ENCODE measurements at places on chromosomes 5 and 9.
A peak's percentile ranks its signal among the peaks of the same experiment; 100 is the strongest.

DNA sequence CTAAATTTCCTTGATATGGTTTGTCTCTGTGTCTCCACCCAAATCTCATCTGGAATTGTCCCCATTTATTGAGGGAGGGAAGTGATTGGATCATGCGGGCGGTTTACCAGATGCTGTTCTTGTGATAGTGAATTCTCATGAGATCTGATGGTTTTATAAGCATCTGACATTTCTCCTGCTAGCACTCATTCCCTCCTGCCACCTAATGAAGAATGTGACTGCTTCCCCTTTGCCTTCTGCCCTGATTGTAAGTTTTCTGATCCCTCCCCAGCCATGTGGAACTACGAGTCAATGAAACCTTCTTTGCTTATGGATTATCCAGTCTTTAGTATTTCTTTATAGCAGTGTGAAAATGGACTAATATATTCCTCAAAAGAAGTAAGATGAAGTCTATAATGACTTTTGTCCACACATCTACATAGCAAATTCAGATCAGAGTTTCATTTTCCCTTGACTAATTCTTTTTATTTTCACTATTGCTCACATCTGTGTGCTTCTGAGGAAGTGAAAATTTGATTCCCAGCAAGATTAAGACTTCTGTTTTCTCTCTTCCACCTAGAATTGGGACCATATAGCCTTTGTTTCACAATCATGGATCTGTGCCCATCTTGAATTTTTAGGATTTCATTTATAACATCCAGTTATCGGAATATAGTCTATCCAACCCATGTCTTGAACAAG is 393.5 kb downstream of the DMAC1 start:
- no peak for DNase-seq

DNA sequence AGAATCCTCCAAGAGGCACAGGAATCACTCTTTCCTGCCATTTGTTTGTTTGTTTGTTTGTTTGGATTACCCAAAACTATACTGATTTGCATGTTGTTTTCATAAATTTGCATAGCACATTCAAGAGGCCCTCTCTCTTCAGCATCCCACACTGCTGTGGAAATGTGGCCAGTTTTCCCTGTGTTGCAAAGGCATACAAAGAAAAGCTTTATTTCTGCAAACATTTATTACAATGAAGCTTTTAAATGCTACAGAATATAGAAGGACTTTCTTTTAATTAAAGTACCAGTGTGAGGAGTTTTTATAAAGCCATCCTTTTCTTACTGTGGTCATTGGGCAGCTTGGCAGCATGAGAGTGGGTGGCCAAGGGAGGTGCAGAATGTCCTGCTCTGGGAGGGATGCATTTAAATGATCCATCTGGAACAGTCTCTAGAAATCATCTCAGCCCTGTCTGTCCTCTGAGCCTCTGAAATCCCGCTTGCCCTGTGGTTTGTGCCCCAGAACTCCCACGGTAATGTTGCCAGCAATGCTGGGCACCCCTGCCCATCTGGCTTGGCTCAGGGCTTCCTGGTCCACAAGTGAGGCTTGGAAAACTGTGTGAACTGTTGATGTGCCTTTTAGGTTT is 356.8 kb upstream of the KIF2A start:
- no peak for DNase-seq

DNA sequence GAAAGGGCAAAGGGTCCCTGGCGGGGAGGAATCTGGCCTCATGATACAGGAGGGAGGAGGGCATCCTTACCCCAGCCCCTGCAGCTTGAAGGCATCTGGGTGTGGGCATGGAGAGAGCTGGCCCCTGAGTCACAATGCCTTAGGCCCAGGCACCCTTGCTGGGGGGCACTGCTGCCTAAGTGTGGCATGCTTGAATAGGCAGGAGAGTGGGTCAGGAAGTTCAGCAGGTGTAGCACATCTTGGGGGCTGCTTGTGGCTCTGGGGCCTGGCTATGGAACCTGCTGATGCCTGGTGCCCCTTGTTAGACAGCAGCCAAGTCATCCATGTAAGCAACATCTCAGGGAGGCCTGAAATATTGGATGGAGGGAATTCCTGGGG is 63.1 kb downstream of the HSPA4 start:
- DNase-seq, result no peak

DNA sequence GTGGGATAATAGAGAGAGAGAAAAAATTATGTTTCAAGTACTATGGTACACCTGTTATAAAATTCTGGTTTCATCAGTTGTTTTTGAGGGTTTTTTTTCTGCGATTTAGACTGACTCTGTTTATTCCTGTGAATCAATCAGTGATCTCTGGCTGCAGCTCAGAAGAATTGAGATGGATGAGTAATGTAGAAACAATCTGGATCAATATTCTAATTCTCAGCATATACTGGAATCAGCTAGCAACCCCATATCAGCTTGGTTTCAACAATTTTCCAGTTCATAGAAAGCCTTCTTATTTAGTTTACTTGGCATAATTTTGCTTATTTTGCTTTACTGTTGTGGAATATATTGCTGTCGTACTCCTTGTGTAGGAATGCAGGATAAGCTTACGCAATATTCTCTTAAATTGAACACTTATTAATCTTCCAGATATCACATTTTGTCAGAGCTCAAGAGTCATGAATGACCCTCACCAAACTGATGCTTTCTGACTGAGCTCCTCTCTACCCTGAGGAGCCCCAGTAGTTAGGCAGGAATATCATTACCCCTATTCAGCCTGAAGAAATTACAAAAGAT is 42.9 kb downstream of the SHC3 start:
- DNase-seq, result no peak

- no peak for DNase-seq
These were observed 66.0 kb upstream of the ZFAND5 start for GRCh38 chr9:72431036-72431435.

- DNase-seq, result no peak
These were observed 202.9 kb downstream of the GADD45G start for GRCh38 chr9:89807682-89808075.

DNA sequence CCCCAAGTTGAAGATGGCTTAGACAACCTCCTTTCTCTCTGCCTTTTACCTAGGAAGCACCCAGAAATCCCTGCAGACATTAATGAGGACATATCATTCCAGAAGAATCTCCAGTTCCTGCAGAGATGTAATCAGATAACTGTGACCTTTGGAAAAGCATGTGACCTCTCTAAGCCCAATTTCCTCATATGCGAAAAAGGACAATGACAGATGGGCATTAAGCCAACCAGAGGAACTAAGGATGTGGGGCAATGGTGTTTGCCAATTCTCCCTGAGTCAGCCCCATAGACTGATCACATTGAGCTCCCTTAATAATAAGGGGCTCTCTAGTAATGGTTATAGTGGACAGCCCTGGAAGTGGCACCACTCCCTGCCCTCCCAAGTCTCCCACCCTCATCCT is 10.1 kb upstream of the FOXI1 start:
- no peak for DNase-seq

GRCh38 chr5:96627792-96628398 is 34.3 kb upstream of the CAST start:
- peak; percentile 25 for DNase-seq

DNA sequence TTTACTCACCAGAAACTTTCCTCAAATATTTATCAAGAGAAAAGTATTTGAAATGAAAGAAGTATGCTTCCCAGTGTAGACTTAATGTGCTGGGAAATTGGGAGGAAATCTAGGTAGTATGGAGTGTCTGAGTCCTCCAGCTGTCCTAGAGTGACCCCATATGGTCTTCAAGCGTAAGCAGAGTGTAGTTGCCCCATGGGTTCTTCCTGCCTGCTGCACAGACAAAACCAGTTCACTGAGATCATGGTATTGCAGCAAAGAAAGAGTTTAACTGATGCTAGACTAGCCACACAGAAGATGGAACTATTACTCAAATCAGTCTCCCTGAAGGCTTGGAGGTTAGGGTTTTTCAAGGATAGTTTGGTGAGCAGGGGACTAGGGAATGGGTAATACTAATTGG is 114.9 kb upstream of the PRLR start:
- no peak for DNase-seq

- DNase-seq, result peak; percentile 40
These were observed 724 bp downstream of the PRRC2B start for GRCh38 chr9:131394464-131395156.

DNA sequence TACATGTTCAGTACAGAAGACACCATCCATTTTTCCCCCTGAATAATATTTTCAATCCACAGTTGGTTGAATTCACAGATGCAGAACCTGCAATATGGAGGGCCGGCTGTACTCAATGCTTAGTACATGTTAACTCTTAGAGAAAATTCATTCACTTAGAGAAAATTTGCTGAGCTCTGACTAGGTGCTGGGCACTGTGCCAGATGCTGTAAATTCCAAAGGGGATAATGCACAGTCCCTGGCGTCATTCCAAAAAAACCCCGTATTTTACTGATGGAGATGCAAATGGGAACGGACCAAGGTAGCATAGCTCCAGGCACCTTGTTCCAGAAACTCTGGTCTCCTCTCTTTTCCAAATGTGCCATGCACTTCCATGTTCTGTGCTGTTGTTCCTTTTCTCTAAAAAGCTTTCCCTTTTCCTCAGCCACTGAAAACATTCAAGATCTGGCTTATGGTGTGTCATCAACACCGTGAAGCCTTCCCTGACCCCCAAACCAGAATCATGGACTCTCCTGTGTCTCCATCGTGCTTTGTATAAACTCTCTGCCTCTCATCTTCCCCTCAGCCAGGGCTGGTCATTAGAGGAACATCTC is 55.7 kb upstream of the COL15A1 start:
- DNase-seq, result no peak

DNA sequence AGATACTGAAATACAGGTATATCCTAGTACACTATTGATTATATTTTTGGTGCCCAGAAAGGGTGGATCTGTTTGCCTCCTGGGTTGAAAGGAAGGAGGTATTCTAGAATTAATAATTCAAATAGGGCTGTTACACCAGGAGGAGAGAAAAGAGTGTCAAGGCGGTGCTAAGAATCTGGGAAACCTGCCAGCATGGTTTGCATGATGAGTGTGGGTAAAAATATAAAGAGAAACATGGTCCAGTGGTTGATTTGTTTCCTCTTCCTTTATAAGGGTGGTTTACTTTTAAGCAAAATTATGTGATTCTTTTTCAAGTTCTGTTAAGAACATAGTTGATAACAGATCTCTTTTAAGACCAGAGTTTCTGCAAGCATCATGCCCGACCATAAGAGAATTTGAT is 69.4 kb upstream of the NFIB start:
- DNase-seq, result no peak

DNA sequence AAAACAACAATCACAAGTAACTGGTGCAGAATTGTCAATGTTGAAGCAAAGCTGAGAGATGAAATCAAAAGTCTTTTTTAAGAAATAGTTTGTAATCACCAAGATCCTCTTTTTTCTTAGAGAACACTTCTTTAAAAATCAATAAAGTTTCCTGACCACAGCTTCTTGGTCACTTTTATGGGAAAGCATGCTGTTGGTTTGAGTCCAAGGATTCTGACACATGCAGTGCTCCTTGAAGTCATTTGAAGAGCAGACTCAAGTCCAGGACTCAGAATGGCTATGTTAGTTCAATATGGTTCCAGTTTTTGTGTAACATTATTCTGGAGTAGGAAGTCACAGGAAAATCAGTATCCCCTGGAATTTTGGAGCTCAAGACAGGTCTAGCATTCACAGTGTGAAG is 480.6 kb downstream of the NR2F1-AS1 start:
- DNase-seq, result no peak

DNA sequence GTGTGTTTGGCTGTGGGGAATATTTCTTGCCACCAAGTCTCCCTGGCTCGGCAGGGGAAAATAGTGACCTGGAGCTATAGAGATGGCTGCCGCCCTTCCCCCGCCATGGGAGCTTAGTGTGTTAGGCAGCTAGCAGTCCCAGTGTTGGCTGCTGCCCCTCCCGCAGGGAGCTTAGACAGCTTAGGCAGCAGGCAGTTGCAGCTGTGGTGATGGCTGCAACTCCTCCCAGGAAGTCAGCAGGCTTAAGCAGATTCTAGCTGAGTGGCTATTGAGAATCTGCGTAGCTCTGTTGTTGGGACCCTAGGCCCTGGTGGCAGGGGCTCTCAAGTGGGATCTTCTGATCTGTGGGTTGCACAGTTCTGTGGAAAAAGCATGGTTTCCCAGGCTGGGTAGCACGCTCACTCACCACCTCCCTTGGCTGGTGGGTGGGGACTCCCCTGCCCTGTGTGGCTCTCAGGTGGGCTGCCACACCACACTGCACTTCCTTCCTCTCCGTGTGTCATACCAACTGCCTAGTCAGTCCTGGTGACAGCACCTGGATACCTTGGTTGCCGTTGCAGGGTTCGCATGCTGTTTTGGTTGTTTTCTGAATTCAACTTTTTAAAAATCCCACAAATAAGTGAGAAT is 9.3 kb downstream of the OR1N2 start:
- DNase-seq, result no peak

DNA sequence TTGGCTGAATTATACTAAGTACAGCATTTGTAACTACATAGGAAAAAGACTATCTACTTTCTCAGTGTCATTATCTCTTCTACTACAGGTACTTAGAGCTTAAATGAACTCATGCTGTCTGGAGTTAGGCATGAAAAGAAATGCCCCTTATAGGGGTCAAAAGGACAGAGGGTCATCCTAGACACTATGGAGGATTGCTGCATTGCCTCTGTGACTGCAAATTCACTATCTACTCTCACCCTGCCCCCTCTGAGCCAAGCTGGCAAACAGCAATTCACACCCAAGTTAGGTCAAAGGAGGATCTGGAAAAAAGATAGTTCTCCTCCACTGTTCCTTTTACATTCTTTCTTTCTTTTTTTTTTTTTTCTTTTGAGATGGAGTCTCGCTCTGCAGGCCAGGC is 36.7 kb downstream of the ANKRD31 start:
- no peak for DNase-seq

GRCh38 chr9:77751341-77752091 is 103.4 kb upstream of the GNA14 start:
- DNase-seq, result no peak

DNA sequence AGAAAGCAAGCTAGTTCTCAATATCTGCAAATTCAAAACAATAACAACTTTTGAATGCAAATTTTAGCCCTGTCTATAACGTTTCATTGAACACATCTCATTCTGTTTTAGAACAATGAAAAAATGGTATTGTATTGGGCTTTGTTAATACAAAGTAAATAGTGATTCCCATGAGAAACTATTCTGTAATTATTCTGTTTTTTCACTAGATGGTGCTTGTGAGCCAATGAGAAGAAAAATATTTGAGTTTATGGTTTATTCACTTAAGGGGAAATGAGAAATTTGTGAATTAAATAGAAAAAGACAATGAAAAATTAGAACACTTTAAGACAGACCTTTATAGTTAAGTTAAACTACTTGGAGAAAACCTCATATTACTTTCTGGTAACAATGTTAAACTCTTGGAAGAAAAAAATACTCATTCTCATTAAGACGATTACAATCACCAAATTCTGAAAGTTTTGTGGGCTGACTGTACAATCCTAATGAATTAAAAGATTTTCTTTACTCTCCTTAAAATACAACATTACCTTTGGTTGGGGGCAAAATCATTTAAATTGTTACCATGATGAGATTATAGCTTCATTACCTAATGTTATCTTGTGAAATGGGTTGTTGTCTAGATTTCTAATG is 127.0 kb downstream of the NNT start:
- DNase-seq, result no peak

GRCh38 chr9:114287763-114288192 is 35.1 kb upstream of the ORM1 start:
- DNase-seq, result peak; percentile 6

Measured in T-helper 1 cell (primary cell).